ENCODE measurements at places on chromosomes 4 and X.

DNA sequence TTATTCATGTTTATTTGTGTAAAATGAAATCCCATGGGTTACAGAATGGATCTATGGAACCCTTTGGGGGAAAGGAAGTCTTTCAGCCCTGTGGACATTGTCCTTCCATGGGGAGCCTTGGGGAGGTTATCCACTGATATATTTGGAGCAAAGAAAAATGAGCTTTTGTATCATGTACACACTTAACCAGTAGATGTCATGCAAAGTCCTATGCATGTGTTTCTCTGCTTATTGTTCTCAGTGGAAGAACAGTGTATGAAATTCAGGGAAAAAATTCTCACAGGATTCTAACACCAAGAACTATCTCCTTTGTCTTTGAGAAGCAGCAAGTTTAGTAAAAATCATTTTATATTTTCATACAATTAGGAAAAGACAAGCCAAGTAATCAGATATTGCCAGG lies 105.3 kb downstream of the DTHD1 start:
- no peak for DNase-seq

- no peak for DNase-seq
Observed at GRCh38 chrX:16786791-16787735, 797 bp downstream of the TXLNG start.

DNA sequence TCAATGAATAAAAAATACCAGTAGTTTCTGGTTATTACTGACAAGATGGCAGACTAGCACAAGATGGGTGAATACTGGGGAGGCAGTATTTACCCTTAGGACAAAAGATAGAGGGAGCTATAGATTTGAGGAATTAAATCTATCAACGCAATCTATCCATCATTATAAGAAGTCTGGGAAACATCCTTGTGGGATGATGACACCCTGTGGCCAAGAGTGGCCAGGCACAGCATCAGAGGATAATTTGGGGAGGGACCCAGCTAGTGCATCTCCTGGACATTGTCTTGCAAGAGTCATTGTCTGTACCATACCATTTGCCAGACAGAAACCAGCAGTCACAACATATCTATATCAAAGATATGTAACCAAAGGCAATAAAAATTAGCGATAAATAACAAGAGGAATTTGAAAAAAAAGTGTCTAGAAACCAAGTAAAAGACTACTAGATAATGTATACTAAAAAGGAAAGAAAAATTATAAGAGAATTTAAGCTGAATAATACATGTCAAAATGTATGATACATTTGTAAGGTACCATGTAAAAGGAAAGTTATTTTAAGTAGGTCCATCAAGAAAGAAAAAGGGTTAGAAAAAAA lies 22.9 kb downstream of the KCTD8 start:
- DNase-seq = no peak

DNA sequence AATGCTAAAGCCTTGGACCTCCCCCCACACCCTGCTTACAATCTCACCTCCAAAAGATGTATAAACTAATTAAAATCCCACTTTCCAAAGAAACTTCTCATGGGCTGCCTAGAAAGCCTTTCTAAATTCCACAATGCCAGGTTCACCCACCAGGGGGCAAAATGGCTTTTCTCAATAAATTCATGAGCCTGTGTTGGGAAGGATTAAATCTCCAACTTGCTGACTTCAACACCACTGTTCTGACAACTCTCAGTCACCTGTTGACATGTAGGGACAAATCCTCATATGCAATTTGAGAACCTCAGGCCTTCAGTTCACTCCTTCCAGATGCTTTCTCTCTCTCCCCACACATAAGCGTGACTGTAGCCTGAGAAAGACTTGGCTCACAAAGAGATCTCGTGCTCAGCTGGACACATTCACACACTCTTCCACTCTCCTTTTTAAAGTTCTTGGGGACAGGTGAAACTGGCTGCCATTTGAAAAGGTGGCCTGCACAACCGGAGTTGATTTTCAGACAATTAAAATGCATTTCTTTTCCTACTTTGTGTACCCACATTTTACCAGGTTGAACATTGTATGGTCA lies 88.6 kb upstream of the PRPS2 start:
- DNase-seq = no peak

DNA sequence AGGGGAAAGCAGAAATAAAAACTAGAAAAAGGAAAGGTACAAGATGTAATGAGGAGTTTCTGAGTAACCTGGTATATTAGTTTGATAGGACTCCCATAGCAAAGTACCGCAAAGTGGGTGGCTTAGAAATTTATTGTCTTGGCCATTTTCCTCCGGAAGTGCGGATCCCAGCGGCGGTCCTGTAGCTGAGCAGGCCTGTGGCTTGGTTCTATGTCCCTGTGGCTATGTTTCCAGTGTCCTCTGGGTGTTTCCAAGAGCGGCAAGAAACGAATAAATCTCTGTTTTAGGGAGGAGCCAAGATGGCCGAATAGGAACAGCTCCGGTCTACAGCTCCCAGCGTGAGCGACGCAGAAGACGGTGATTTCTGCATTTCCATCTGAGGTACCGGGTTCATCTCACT lies 44.0 kb upstream of the LDB2 start:
- DNase-seq = no peak

- DNase-seq = peak; percentile 52
Observed at GRCh38 chr4:154618708-154619315, 6.4 kb upstream of the FGG start.

GRCh38 chr4:12881945-12882584 lies 602.1 kb downstream of the RAB28 start:
- no peak for DNase-seq

- no peak for DNase-seq
Observed at GRCh38 chrX:10722851-10723250, 102.5 kb upstream of the MID1 start.

DNA sequence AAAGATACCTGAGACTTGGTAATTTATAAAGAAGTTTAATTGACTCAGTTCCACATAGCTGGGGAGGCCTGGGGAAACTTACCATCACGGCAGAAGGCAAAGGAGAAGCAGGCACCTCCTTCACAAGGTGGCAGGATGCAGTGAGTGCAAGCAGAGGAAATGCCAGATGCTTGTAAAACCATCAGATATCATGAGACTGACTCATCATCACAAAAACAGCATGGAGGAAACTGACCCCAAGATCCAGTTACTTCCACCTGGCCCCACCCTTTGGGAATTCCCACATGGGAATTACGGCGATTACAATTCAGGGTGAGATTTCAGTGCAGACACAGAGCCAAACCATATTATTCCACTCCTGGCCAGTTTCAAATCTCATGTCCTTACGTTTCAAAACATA lies 514.7 kb upstream of the SPANXN1 start:
- no peak for DNase-seq

- DNase-seq = no peak
Observed at GRCh38 chrX:150157291-150157690, 205.8 kb upstream of the MAMLD1 start.

DNA sequence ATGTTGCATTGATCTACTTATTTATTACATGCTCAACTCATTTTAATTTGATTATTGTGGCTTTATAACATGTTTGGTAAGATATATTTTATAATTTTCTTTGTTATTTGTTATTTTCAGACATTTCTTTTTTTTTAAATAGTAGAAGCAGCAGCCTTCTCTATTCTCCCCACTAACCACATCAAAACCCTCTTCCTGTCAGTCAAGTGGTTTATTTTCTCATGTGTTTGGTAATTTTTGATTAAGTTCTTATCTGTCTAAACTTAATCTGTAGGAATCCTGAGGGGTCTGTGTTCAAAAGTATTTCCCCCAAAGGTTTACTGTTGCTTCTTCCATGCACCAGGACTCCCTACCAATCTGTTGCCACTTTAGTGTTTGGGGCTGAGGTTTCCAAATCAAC lies 131.9 kb downstream of the SCLT1 start:
- no peak for DNase-seq

DNA sequence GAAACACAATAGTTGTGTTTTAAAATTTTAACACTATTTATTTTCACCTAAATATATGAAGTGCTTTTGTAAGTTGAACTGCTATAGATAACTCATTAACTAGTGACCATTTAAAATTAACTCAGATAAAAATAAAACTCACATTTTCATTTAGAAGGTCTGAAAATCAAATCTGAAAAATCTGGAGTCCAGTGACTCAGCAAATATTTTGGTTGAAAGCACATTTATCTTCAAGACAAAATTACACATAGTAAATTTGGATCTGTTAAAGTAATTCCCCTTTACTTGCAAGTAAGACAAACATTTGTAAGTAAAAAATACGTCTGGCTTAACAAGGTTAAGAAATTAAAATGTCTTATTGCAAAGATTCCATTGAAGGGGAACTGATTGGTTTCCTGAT lies 589.1 kb downstream of the TRIML1 start:
- no peak for DNase-seq
